Pulmonary artery endothelial cell (primary cell): ENCODE measurements at places on chromosomes 7 and 10. TPM values are rescaled to one million over a fixed set of nuclear protein-coding genes. Genes with fewer than 3 reads are reported as not detected.

DNA sequence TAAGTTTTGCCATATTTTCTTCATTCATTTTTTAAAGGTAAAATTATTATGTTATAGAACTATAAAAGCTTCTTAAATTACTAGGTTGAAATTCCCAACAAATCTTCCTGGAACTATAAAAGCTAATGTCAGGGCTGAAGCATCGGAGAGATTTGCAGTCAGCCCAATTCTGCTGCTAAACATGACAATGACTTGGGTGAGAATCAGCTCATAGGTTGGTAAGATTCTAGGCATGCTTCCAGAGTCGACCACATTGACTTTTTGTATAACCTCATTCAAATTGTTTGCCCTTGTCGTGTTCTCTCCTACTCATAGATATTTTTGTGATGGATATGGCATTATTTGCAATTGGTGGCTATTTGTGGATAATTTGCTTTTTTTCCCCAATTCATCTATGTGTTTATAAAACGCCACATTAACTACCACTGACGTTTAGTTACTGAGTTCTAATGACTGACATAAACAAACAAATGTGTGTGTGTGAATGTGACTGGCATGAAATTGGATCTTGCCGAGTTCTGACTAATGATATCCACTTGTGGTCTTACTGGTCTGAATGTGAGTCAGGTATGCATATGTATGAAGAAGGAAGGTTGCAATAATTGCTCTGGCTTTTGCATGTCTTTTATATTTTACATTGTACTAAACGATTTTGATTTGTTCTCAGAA lies 579.8 kb downstream of the PARD3 start:
- DNase-seq: no peak

DNA sequence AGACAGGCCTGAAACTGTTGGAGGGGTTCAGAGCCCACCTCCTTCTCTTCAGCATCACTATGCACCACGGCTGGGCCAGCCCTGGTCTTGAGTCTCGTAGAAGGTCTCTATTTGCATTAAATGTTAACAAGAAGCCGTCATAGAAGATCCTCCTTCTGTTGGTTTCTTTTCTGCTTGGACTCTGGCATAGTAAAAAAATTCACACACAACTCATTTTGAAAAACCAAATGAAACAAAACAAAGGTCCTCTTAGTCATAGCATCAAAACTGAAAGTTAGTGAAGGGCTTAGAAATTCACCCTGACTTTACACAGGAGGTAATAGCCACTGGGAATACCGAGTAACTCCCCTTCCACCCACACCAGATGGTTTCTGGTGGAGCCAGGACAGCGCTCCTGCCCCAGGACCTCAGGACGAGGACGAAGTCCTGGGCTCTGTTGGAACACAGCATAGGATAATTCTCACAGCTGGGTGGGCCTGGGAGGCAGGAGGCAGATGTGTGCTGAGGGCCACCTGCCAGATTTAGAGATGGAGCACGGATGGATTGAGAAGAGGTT lies 248.4 kb upstream of the KLF6 start:
- no peak for DNase-seq

DNA sequence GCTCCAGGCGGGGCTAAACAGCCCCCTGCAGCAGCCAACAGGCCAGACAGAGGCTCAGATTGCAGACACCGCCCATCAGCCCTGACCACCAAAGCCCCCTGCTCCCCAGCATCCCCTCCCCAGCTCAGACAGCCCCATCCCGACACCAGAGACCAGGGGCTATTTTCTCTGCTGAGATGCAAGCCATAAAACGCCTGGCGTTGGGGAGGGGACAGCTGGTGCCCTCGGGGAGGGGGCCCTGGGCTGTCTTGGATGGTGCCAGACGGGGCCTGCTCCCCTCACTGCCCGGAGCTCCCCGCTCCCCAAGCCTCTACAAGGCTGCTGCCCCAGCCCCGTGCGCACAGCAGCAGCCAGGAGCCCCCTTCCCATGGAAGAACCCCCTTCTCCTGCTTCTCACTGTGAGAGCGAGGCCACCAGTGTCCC lies 31.8 kb downstream of the GET4 start:
- DNase-seq: no peak

ANKRD22 gene
- not detected in 2 replicates for total RNA-seq

FUOM gene
- total RNA-seq: 9.3 and 32.9 TPM in 2 replicates

AGR3 gene
- not detected in 2 replicates for total RNA-seq

FKBP6 gene
- not detected in 2 replicates for total RNA-seq
